ENCODE measurements at places on chromosomes 1 and 21.

DNA sequence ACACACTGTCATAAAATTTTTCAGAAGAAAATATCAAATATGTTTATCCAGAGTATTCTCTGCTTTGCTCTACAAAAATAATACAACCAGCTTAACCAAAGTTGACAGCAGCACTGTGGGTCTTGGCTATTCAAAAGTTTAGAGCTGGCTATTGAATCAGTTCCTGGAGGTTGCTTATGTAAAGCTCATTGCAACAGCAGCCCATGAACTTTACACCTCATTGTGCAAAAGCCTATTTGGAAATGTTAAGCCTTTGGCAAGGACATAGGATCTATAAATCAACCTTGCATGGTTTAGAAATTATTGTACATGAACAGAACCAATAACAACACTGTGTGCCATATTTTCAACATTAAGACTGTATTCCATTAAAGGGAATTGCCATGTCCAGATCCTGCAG lies 714.9 kb downstream of the ADGRL2 start:
- no peak for DNase-seq

DNA sequence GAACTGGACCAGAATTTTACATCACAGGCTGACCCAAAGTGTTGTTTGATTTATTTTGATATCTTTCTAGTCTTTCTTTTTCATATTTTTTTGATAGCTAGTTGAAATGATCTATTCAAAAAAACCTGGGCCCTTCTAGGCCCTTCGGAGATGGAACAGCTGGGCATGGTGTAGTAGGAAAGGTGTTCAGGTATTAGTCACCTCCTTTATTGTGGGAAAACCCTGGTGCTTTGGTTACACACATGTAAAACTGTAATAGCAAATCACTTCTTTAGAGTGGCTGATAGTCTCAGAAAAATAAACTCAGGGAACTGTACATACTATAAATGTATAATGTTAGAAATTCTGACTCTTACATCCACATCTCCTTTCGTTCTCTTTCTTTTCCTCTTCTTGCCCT lies 234.5 kb downstream of the PLA2G4A start:
- DNase-seq: no peak

DNA sequence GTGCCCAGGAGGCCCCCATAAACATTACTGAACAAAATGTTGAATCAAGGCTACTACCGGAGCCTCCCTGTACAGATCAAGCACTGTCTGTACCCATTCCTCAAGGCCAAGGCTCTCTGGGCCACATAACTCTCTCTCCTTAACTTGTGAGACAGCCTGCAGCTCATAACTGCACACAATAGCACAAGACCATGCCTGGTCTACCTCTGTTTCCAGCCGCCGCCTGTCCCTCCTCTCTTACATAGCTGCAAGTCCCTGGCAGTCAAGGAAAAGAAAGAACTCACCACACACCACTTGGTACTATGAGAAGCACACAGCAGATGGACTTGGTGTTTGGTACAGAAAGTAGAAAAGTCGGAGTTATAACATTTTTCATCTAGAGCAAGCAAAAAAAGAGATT lies 91.1 kb downstream of the SSBP3 start:
- no peak for DNase-seq

DNA sequence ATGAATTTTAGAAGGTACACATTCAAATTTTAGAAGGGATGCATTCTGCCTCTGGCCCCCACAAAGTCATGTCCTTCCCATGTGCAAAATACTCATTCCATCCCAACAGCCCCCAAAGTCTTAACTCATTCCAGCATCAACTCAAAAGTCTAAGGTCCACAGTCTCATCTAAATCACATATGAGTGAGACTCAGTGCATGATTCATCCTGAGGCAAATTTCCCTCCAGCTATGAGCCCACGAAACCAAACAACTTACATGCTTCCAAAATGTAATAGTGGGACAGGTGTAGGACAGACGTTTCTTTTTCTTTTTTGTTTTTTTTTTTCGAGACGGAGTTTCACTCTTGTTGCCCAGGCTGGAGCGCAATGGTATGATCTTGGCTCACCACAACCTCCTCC lies 12.5 kb upstream of the WNT2B start:
- DNase-seq: no peak

GRCh38 chr1:4107291-4107690 lies 207.2 kb upstream of the C1orf174 start:
- no peak for DNase-seq

- DNase-seq: no peak
Measured at GRCh38 chr1:107670397-107671040, 294.5 kb downstream of the VAV3 start.

DNA sequence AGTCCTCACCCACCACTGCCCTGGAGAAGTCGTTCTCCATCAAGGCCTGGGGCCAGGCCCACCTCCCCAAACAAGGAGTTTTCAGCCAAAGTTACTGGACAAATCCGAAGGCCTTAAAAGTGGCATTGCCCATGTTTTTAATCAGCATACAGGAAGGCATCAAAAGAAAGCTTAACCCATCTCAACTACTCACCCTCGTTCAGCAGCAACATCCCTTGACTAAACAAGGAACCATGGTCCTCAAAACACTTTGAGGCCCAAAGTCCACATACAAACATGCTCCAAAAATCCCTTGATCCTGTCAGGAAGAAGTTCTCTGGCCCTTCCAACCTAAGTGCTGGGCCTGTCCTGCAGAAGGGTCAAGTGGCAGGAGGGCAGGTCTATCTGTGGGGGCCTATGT lies 1.6 kb downstream of the CAPZB start:
- DNase-seq: no peak

DNA sequence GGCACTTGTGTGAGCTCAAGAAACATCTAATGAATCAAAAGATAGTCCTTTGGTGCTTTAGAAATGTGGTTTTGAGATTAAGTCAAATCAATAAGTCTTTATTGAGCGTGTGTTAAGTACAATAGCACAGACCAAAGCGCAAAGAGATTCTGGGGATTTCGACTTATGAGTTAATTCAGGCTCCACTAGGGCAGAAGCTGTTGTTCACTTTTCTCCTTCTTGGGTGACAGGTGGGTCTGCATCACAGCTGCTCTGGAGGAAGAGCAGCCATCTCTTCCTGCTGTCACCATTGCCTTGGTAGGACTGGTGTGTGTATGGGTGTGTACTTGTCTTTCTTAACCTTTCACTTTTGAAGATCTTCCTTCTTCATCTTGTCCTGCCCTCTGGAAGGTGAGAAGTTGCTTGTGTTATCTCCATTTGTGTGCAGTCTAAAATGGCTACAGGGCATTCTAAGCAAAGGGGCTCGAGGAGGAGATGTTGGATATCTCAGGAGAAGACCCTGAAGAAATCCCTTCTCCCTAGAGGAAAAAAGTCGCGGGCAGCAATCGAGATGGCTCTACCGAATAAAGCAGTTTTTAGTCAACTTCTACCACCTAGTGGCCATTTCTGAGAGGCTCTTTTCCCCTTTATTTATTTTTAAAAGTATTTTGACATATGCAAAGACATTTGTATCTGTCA lies 22.9 kb upstream of the DISC1 start:
- DNase-seq: no peak

GRCh38 chr1:71698186-71698585 lies 584.2 kb downstream of the NEGR1 start:
- no peak for DNase-seq

All from Right ventricle myocardium superior (tissue), 1 donor.